Natural killer cell treated with Interleukin-12 subunit alpha and Interleukin-12 subunit beta and Interleukin-15 and Interleukin-18, amount 100 ng/mL, for 72 hours (primary cell): ENCODE measurements at places on chromosomes 4 and X.

GRCh38 chr4:169510617-169511016 is 101.8 kb downstream of the NEK1 start:
- DNase-seq: no peak

DNA sequence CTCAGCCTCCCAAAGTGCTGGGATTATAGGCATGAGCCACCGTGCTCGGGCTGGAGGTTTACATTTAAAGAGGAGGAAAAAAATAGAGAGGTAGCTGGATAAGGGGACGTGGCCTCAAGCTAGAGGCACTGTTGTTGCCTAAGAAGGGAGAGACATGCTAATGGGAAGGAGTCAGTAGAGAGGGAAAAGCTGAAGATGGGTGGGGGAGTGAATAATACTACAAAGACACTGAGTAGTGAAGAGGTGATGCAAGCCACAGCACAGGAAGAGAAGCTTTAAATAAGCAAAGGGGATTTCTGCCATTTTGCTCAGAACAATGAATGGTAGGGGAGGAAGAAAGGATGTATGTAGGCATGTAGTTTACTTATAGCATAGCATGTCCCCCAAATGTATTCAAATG is 11.5 kb upstream of the AP1S2 start:
- DNase-seq: no peak

- DNase-seq: no peak
Measured at GRCh38 chrX:130055103-130055502, 55.2 kb downstream of the ELF4 start.

DNA sequence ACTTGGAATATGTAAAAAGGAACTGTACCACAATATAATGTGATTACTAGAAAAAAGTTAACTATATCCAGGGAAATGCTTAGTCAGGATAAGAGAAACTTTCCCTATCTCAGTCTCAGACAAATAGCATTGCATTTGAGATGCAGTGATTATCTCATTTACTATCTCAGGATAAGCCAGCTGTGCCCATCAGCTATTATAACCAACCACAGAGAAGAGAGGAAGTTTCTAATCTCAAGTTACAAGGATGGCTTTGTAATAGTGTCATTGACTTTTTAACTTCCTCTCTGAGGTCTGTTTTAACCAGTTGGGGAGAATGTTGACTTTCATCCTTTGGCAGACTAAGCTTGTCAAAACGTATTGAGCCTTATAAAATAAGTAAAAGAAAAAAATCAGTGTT is 56.5 kb downstream of the SNX25 start:
- no peak for DNase-seq

GRCh38 chrX:30982467-30982866 is 89.4 kb downstream of the FTHL17 start:
- no peak for DNase-seq

DNA sequence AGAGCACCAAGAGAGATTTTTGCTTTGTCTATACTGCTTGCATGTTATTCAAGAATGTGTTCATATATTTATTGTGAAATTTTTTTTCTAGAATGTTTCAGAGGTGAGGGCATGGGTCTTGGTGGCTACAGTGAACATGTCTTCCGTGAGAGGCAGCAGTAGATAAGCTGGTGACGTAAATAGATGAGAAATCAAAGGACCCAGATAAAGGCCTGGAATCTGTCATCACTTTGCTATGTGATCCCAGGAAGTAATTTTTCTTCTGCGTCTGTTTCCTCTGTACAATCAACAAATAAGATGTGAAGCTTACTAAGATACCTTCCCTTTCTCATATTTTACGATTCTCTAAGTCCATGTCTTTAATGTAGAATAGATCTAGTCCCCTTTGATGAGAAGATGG is 129.1 kb downstream of the COL4A6 start:
- no peak for DNase-seq

- no peak for DNase-seq
Measured at GRCh38 chrX:31483336-31483735, 411.5 kb upstream of the FTHL17 start.

GRCh38 chr4:168633496-168633895 is 136.6 kb downstream of the PALLD start:
- no peak for DNase-seq

DNA sequence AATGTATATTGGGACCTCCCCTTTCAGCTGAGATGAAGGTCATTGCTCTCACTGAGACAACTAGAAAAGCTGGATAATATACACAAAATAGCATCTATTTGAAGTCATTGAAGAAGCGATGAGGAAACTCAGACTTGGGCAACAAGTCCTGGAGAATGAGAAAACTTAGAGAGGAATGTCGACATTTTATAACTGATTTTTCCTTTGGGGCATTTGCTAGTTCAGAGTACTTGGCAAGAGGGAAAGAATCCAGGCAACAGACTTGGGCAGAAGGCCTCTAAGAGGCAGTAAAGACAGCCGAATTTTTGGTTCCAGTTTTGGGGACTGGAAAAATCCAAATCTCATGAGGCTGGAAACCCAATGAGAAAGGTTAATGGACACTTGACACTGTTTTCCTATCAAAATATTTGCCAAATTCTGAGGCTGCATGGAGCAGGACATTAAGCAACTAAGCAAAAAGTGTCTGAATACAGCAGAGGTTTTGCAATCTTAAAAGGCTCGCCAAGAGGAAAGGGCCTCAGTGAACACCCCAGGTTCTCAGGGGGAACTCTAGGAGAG is 21.0 kb upstream of the ANXA5 start:
- no peak for DNase-seq

DNA sequence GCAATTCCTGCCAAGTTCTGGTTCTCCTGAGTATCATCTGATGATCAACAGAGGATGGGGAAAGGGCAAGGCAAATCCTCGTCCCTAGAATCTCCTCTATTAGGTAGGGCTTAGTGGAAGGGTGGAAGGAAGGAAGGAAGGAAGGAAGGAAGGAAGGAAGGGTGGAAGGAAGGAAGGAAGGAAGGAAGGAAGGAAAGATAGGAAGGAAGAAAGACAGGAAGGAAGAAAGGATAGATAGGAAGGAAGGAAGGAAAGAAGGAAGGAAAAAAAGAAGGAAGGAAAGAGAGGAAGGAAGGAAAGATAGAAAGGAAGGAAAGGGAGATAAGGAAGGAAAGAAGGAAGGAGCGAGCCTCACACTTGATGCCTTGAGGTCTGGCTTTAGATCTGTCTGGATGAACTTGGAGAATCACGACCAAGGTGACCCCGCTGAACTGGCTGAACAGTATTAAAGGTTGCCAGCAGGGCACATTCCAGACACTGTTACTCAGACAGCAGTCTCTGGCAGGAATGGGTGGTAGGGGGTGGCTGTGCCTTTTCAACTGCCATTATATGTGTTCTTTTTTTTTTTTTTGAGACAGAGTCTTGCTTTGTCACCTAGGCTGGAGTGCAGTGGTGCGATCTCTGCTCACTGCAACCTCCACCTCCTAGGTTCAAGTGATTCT is 57.1 kb downstream of the MAP7D2 start:
- no peak for DNase-seq

DNA sequence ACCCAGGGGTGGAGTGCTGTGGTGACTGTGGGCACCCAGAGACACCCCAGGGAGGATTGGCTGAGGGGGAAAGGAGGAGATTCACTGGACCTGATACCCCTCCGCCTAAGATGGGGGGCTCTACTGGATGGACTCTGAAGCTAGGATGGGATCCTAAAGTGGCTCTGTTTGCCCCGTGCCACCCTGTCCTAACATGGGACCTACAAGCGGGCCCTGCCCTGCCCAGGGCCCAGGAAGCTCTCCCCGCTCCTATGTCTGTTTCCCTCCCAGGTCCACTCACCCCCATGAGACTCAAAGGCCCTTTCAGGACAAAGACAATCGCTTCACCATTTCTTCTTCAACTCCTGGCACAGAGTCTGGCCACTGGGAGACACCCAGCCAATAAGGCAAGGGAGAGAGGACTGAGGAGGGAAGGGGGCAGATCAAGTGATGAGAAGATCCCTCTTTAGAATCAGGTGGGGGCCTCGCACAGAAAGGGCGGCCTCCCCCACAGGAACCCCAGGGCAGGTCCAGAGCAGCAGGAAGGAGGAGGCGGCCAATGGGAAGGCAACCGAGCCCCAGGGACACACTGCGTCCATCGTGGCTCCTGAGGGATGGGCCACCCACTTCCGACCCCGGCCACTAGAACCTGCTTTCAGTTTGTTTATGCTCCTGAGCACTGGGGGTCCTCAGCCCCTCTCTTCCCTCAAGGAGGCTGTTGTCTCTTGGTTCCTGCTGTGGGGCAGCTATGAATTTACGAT is 155.4 kb downstream of the AFAP1 start:
- no peak for DNase-seq

GRCh38 chrX:108664701-108665100 is 71.7 kb downstream of the IRS4 start:
- no peak for DNase-seq

DNA sequence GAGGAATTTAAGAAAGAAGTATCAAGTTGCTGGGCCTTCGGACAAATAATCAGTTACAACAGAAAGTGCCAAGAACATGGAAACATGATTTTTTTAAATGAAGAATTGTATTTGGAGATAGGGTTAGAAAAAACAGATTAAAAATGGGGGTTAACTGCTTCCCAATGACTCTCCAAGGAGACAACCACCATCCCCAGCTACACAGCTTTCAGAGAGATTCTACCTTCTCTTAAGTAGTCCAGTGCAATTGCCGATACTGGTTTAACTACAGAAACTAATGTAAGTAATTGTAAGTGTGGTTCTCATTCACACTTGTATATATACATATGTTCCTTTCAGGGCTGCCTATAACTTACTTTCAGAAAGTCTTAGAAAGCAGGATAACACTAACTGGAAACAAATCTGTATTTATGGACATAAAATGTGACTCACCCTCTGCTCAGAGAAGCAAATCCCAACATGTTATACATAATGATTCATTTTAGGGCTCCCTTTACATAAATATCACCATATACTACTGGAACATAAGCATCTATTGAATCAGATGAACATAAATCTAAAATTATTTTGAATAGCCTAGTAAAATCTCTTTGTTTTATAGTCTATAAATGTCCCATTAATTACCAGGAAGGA is 248.9 kb upstream of the UGT8 start:
- DNase-seq: no peak

- DNase-seq: no peak
Measured at GRCh38 chr4:113293043-113293560, 243.6 kb downstream of the ANK2 start.

DNA sequence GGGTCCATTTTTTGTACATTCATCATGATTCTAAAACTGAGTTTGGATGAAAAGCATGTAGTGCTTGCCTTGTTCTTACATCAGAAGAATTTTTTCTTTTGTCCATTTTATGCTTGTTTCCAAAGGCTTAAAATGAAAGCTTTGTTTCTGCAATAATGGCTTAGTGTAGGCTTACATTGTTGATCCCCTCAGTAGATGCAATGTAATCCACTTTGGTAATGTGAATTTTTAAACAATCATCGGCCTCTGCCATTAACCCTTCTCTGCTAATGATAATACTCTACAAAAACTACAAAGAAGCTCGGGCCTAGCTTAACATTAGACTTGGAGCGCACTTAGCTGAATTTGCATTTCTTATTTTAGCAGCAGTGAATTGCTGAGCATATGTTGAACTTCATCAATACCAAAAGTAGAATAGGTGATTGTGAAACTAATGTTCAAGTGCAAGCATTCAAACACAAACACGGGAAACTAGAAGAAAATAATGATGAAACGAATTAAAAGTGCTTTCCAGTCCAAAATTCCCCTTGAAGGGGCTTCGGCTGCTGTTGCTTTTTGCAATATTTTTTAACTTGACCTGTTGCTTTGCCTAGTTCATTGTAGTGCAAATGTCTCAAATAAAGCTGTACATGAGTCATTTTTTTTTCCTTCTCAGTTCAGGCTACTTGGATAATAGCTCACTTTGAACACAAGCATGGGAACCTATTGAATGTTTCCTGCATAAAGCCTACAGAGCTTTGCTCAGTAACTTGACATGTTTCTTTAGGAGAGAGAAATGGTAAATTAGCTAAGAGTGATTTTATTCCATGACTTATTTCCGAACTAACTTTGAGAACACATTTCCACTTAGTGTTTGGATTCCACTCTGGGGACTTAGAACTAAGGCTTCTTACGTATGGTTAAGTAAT is 66.5 kb downstream of the SLIT2 start:
- DNase-seq: no peak

GRCh38 chrX:53211391-53211978 is 13.5 kb downstream of the KDM5C start:
- no peak for DNase-seq

- no peak for DNase-seq
Measured at GRCh38 chr4:148007792-148008191, 275.9 kb downstream of the ARHGAP10 start.

DNA sequence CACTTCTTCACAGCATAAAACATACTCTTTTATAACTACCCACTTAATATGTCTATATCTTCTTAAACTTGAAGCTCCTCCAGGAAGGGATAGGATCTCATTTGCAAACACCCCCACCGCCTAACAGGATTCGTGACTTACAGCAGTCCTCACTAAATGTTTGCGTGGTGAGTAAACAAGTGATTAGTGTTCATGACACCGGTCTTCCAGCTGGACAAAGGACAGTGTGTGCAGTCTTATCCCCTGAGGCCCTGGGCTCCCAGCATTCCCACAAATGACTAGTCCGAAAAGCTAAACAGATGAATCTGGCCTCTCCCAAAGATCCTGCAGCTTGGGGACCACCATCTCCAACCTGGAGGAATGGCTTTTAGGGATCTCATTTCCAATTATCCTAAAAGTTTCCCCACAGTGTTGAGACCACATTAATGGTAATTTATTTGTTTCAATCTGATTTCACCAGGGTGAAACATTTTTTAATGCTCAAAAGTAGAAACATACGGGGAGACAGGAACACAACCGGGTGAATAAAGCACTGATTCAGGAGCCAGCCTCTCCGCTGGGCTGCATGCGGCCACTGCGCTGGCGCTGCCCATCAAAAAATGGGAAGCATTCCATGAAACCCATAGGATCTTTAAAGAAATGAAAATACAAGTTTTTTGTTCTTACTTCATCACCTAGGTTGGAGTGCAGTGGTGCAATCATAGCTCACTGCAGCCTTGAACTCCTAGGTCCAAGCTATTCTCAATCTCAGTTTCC is 69.2 kb downstream of the HADH start:
- no peak for DNase-seq

DNA sequence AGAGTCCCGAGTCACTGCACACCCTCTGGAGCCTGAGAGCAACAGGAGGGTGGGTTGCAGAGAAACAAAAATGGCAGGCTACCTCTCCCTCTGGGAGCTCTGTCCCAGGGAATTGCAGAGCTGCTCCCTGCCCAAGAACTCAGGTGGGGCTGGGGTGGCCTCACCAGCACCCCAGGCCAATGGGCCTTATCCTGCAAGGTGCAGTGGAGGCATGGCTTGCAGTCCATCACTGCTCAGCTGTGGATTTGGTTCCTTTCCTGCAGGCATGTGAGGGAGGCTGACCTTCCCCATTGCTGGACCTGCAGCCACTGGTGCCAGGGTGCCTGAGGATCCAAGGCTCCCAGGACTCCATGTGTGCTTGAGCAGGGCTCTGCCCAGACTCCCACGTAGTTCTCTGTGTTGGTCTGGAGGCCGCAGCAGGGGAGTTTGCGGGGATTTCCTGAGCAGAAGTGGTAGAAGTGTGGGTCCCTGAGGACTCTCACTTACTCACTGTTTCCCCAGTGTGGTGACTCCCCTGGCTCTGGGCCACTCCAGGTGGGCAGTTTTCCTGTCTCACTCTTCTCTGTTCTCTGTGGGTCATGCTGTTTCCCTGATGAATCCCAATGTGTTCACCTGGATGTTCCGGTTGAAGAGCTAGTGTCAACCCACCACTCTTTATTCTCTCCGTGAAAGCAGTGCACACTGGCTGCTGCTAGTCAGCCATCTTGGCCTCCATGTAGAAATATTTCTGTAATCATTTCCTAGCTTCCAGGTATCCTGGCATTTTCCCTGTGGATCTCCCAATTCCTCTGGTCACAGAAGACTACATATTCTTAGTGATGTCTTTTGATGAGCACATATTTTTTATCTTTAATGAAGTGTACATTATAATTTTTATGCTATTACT is 82.3 kb downstream of the ARHGAP24 start:
- no peak for DNase-seq
